Right lobe of liver (tissue), 6 donors: ENCODE measurements at places on chromosomes 3 and 15. TPM values are rescaled to one million over a fixed set of nuclear protein-coding genes. Genes with fewer than 3 reads are reported as not detected.
A peak's percentile ranks its signal among the peaks of the same experiment; 100 is the strongest.

DNA sequence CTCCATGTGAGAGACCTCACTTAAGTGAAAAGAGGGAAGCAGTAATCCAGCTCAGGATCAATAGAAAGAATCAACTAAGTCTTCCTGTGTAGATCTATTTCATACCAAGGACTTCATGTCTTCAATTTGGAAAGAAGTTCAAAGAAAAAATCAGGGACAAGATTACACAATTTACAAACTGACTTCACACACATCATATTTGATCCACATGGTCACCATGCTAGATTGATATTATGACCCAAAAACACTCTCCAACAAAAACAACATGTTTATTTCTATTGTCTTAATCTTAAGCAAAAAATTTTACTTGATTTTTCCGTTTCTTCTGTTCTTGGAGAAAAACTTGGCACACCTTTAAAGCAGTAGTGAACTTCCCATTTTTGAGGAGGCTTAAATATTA is 76.3 kb downstream of the THBS1 start:
- H3K27me3 ChIP-seq, result no peaks in the 10 kb centered on the region
- no peak for DNase-seq
- H3K4me3 ChIP-seq, result no peak overlapping the region
- no peak overlapping the region for H3K27ac ChIP-seq

GRCh38 chr3:139388821-139389551 is 461 bp downstream of the COPB2 start:
- no peaks in the 10 kb centered on the region for H3K36me3 ChIP-seq
- no peak for DNase-seq
- peak overlapping the region; percentile 88 for H3K4me3 ChIP-seq
- peaks cover 21% of the 10 kb centered on the region for H3K4me1 ChIP-seq

GRCh38 chr3:133494469-133494868 is 79.0 kb upstream of the CDV3 start:
- H3K36me3 ChIP-seq, result no peaks in the 10 kb centered on the region
- no peak overlapping the region for H3K27ac ChIP-seq
- no peaks in the 10 kb centered on the region for H3K4me1 ChIP-seq
- H3K4me3 ChIP-seq, result no peak overlapping the region
- H3K27me3 ChIP-seq, result no peaks in the 10 kb centered on the region
- DNase-seq, result no peak

DNA sequence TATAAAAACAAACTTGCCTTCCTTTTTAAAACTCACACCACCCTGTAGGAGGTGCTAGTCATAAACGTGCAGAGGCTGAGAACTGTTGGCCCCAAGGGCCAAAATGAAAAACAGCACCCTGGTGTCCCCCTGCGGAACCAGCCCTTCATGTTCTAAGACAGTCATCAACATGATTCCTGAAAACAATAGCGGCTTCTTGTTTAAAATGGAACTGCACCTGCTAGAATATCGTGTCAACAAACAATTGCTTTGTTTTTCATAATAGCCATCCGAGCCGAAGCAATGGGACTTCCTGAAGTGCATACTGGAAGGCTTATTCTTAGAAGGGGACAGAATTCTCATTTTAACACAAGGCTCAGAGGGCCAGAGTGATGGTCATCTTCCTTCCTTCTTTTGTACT is 43.7 kb downstream of the MECOM start:
- no peak overlapping the region for H3K27ac ChIP-seq
- no peaks in the 10 kb centered on the region for H3K4me1 ChIP-seq
- no peak for DNase-seq

- H3K4me1 ChIP-seq, result no peaks in the 10 kb centered on the region
- no peak overlapping the region for H3K4me3 ChIP-seq
- no peaks in the 10 kb centered on the region for H3K27me3 ChIP-seq
- no peaks in the 10 kb centered on the region for H3K36me3 ChIP-seq
- H3K27ac ChIP-seq, result no peak overlapping the region
Measured at GRCh38 chr3:98657457-98657856, 64.0 kb upstream of the CPOX start.

Gene ELL3
- total RNA-seq, result 0.39 TPM

Gene CHRNA5
- total RNA-seq, result 0.26 TPM

Gene SLC9C1
- total RNA-seq, result not detected
